ENCODE measurements at places on chromosomes 11 and 22.

GRCh38 chr11:14386895-14387480 lies 28.0 kb upstream of the RRAS2 start:
- no peak for DNase-seq

DNA sequence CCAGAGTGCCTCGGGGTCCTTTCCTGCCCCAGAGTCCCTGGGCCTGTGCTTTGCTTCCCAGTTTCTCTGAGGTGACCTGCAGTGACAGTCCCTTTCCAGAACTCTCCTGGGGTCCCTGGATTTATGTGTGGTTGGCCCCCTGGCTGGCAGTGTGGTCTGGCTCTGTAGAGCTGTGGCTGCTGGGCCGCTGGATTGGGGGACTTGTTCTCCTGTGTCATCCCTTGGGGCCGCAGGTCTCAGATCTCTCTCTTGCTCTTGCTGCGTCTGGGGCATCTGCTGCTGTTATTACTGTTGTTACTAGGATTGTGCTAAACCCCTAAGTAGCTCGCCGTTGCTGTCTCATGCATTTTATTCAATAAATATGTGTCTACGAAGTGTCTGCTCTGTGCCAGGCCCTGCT lies 31.9 kb downstream of the FAM83F start:
- DNase-seq, result no peak

- no peak for DNase-seq
Measured at GRCh38 chr11:117697319-117697718, 99.7 kb downstream of the DSCAML1 start.

DNA sequence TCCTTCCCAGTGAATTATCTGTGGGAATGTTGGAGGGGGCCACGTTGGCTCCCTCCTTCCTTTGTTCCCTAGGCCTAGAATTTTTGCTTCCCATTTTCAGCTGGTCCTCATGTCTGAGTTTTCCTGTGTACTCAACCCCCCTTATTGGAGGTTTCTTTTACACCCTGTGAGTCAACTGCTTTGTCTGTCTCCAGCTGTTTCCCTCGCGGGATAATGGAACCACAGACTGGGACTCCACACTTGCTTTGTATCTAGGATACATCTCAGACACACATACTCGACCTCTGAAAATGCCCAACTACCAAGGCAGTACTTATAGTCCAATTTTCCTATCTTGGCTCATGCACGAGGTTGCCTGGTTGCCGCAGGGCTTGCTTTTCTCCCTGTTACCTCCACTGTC lies 352.7 kb upstream of the MPPED2 start:
- DNase-seq, result no peak

GRCh38 chr11:68358416-68358815 lies 46.0 kb downstream of the LRP5 start:
- DNase-seq, result no peak

- no peak for DNase-seq
Measured at GRCh38 chr22:32333141-32333768, 24.4 kb upstream of the RFPL3 start.

- no peak for DNase-seq
Measured at GRCh38 chr22:38700270-38700788, 414 bp downstream of the JOSD1 start.

- peak; percentile 86 for DNase-seq
Measured at GRCh38 chr11:46948378-46949131, 12.0 kb downstream of the CSTPP1 start.

- DNase-seq, result no peak
Measured at GRCh38 chr11:15943418-15944197, 412.7 kb downstream of the SOX6 start.

- DNase-seq, result no peak
Measured at GRCh38 chr11:29244355-29244754, 772.5 kb downstream of the KCNA4 start.

DNA sequence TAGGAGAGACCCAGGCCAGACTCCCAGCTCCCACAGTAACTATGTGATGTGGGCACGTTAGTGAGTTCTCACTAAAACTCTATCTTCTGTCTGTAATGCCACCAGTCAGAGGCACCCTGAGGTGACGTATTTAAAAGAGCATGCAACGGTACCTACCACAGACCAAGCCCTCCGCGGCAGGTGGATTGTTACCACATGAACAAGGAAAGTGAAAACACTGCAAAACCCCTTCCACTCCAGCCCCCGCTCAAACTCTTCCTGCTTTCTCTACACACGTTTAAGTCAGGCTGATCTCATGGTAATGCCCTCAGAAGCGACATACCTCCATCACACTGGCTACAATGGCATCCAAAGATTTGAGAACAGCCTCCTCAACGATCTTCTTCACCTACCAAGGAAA lies 36.7 kb downstream of the SERPIND1 start:
- no peak for DNase-seq

DNA sequence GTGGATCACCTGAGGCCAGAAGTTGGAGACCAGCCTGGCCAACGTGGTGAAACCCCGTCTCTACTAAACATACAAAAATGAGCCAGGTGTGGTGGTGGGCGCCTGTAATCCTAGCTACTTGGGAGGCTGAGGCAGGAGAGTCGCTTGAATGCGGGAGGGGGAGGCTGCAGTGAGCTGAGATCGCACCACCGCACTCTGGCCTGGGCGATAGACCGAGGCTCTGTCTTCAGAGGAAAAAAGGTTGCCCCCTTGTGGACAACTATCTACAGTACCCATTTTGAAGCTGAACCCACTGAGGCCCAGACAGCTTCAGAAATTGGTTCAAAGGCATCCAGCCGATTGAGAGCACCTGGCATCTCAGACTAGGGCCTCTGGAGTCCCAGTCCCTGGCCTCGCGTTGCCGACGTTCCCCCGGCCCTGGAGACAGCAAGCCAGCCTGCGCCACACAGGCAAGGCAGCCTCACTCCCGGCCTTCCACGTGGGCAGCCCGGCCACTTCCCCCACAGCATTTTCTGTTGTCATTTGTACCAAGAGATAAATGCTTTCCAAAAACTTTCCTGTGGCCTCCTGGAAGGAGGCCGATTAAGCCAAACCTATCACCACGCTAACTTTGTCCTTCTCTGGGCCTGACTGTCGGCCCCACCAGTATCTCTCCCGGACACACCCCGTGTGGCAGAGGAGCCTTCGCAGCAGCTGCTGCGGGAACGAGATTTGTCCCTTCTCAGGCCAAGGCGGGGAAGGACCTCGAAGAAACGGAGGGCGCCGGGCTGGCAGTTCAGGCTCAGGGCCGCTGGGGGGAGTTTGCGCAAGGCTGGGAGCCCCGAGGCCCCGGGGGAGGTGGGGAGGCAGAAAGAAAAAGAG lies 82.8 kb downstream of the FLI1 start:
- no peak for DNase-seq

DNA sequence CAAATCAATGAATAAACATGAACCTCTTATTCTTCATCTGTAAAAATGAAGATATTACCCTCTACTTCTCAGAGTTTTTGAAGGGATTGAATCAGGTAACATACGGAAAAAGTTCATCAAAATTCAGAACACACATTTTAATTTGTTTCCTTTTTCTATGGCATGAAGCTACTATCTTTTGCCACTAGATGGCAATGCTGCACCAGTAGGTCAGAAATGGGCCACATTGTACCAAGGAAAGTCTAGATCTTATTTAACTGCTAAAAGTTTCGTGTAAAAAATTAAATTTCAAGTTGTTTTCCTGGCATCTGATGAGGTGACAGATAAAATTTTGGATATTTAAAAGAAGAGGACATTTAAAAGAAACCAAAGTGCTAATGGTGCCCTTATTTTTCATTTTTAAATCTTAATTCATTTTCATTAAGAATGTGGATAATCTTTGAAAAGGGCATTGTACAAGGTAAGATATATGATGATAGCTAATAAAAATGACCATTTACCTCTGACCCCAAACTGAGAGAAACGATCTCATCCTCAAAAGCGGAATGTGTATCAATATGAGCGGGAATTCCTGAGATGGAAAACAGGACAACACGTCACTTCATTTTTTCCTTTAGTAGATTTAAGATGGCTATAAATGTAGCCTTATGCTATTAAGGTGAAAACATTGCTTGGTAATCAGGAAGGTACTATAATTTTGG lies 16.1 kb downstream of the ALKBH8 start:
- DNase-seq, result peak; percentile 40

DNA sequence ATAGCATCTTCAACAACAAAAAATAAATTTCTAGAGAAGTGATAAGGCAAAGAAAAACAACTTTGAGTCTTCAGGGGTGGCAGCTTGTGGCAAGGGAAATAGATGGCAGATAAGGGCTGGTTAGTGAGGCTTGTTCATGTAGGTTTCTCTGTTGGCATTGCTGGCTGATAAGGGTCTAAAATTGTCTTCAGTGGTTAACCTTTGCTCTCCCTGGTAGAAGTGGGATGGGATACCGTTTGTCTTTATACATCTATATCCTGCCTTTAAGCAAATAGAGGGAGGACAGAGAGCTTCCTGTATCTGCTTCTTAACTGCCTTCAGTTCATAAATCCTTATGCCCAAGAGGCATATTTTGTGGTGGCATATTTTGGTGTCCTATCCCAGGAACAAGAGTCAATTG lies 57.1 kb downstream of the TRAF6 start:
- DNase-seq, result no peak

DNA sequence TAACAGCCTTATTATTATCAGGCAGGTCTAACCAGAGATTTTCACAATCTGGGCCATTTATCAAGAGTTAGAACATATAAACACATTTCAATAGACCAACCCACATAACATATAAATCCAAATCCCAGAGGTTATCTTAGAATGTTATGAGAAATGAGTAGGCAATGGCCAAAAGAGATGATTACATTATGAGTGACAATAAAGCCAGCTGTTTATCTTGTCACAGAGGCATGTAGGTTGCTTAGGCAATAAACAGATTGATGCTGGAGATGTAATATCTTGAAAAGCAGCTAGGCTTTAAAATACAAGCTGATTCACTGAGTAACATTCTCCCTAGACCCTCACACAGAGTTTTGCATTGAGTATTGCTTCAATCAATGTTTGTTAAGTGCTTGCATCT lies 148.5 kb upstream of the SESN3 start:
- no peak for DNase-seq

- peak; percentile 9 for DNase-seq
Measured at GRCh38 chr11:101323997-101324396, 194.4 kb upstream of the PGR start.

DNA sequence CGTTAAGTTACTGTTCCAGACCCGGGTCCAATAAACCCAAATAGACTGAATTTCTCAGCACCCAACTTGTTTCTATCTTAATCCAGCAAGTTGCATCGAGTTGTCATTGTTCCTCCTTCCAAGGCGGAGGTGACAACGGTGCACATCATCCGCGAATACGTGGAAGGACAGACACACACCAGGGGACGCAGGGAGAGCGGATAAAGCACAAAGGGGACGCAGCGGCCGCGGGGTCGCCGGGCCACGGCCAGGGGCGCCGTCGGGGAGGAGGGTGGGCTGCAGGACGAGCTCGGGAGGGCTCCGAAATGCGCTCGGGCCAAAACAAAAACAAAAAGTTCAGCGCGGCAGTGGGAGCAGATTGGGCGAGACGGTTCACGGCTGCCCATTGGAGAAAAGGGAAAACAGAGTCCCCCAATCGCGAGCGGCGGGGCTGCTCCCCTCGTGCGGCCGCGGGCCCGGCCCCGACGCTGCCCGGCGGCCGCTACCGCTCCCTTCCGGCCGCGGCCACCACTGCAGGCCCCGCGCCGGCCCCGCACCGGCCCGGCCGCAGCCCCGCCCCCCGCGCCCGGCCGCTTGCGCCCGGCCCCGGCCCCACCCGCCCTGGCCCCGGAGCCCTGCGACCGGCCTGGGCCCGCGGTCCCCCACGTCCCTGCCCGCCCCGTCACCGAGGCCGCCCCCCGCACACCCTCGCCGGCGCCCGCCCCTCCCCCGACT lies 518 bp downstream of the KMT5B start:
- peak; percentile 21 for DNase-seq

GRCh38 chr11:115471367-115471766 lies 32.8 kb downstream of the CADM1 start:
- DNase-seq, result peak; percentile 32

DNA sequence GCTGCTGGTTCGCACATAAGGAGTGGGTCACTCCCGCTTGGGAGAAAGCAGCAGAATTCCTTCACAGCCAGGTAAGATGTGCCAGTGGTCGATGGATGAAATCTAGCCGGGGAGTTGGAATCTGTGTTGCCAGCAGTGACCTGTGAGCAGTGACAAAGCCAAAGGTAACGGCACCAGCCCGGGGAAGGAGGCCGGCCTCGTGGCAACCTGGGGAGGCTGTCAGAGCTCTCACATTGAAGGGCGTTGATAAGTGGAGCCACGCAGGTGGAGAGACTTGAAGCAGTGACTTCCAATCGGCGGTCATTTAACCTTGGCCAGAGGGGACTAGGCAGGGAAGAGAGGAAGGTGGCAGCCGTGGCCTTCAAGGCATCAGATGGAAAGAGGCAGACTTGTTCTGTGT lies 58.8 kb downstream of the ARHGAP8 start:
- DNase-seq, result no peak

- DNase-seq, result no peak
Measured at GRCh38 chr11:93477684-93478234, 65.4 kb downstream of the SMCO4 start.

DNA sequence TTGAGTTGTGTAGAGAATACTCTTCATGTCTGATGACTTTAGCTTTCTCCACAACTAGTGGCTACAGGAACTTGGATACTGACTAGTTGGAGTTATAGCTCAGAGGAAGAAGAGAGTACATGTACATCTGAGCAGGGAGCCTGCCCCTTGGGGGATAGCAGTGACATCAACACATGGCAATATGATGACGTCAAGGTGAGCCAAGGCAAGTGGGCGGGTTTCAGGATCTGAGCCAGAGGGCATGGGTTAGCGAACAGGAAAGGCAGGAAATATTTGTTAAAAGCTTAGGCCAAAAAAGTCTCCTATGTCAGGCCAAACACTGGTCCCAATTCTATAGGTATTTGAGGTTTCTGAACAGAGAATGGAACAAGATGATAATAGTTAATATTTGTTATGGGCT lies 42.0 kb upstream of the HORMAD2 start:
- peak; percentile 83 for DNase-seq

DNA sequence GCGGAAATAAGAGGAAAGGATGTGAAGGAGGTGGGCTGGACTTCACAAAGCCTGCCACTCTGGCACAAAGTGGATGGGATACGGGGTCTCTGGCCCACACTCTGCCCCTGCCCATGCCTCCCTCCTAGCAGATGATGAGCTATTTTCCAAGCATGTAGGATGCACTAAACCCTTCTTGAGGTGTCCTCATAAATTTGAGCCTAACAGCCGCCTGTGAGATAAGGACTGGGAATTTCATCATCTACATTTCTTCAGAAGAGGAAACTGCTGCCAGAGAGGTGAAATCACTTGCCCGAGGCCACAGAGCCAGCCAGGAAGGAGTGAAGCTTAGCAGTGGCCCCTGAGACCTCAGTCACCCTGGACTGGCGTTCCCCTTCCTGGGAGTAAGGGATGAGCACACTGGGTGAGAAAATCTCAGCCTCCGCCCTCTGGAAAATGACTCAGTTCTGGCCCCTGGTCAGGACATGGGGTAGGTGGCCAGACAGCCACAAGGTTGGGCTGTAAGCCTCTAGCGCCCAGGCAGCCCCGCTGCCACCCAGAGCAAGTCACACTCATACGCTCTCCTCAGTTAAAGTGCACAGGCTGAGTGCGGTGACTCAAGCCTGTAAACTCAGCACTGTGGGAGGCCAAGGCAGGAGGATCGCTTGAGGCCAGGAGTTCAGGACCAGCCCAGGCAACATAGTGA lies 27.9 kb downstream of the MB start:
- DNase-seq, result peak; percentile 98

Data from bronchial epithelial cell (primary cell).